ENCODE measurements at places on chromosomes 16 and 17.

- no peak overlapping the region for H3K27ac ChIP-seq
- no peak for DNase-seq
- no peaks in the 10 kb centered on the region for H3K27me3 ChIP-seq
- H3K36me3 ChIP-seq = peaks cover 8% of the 10 kb centered on the region
Observed at GRCh38 chr16:75541236-75541635, 5.3 kb upstream of the CHST5 start.

GRCh38 chr16:79909571-79909970 is 309.0 kb upstream of the MAF start:
- H3K4me1 ChIP-seq = peaks cover 7% of the 10 kb centered on the region
- H3K27me3 ChIP-seq = no peaks in the 10 kb centered on the region
- H3K36me3 ChIP-seq = no peaks in the 10 kb centered on the region
- no peak overlapping the region for H3K4me3 ChIP-seq
- H3K27ac ChIP-seq = no peak overlapping the region

DNA sequence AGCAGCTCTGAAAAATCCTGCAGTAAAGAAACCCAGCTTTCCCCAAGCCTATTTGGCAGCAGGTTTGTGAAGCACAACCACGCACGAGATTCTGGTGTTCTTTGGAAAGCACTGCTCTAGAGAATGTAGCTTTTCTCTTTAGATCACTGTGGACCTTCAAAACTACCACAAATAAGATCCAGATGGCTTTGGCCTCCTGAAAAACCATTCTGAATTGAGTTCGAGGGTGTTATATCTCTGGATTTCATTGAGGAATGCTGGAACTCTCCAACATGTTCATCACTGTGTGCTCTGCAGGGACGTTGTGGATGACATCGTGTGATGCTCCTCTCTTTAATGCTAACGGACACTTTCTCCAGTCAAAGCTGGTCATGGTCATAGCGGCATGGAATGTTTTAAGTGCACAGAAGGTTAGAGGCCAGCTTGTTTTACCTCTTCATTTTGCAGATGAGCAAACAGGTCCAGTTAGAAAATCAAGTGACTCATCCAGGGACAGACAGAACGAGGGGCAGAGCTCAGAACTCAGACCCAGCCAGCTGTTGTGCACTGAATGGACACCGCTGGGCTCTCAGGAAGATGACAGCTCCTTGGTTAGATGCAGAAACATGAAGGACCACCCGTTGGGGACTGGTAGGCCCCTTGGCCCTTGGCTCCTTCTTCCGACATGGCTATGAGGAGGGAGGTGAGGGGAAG is 37.2 kb downstream of the CCDC42 start:
- H3K27me3 ChIP-seq = no peaks in the 10 kb centered on the region
- no peaks in the 10 kb centered on the region for H3K36me3 ChIP-seq
- H3K4me1 ChIP-seq = no peaks in the 10 kb centered on the region
- no peak overlapping the region for H3K4me3 ChIP-seq
- H3K27ac ChIP-seq = no peak overlapping the region

- H3K36me3 ChIP-seq = peaks cover 4% of the 10 kb centered on the region
- no peak overlapping the region for H3K4me3 ChIP-seq
- no peak overlapping the region for H3K27ac ChIP-seq
Observed at GRCh38 chr17:47077576-47077975, 98.5 kb upstream of the RPRML start.

GRCh38 chr16:65069065-65069464 is 52.8 kb downstream of the CDH11 start:
- no peak for DNase-seq
- no peaks in the 10 kb centered on the region for H3K27me3 ChIP-seq
- H3K36me3 ChIP-seq = no peaks in the 10 kb centered on the region
- H3K4me3 ChIP-seq = no peak overlapping the region
- H3K4me1 ChIP-seq = peaks cover 11% of the 10 kb centered on the region

GRCh38 chr16:65409510-65409909 is 287.6 kb upstream of the CDH11 start:
- H3K27me3 ChIP-seq = no peaks in the 10 kb centered on the region
- DNase-seq = no peak
- H3K4me1 ChIP-seq = no peaks in the 10 kb centered on the region
- H3K36me3 ChIP-seq = no peaks in the 10 kb centered on the region
- no peak overlapping the region for H3K27ac ChIP-seq
- H3K4me3 ChIP-seq = no peak overlapping the region

GRCh38 chr16:73383195-73383987 is 335.5 kb upstream of the ZFHX3 start:
- H3K27ac ChIP-seq = no peak overlapping the region
- peaks cover 7% of the 10 kb centered on the region for H3K27me3 ChIP-seq
- H3K4me3 ChIP-seq = no peak overlapping the region

DNA sequence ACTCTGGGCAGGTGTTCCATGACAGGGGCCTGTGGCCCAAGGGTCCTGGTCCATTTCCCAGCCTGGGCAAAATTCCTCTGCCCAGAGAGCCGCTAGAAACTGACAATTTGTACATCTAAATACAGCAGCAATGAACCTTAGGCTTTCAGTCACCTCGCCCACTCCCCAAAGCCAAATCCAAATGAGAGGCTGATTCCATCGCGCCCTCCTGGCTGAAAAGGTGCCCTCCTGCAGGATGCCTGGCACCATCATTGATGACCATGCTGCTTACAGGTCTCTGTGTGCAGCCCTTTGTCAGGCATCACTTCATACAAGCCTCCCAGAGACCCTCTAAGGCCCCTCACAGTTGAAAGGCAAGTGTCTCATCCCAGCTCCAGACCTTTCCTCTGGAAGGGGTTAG is 114.7 kb downstream of the C16orf78 start:
- H3K27ac ChIP-seq = no peak overlapping the region
- no peak overlapping the region for H3K4me3 ChIP-seq
- H3K36me3 ChIP-seq = no peaks in the 10 kb centered on the region
- no peak for DNase-seq
- no peaks in the 10 kb centered on the region for H3K27me3 ChIP-seq

GRCh38 chr17:352421-353212 is at the start of gene RPH3AL:
RPH3AL (minus strand) TSS chr17:352807; CDS start chr17:327543, 25,264 bp downstream.
- no peaks in the 10 kb centered on the region for H3K27me3 ChIP-seq
- peak within 1 kb of the TSS; percentile 0 for H3K4me3 ChIP-seq
- H3K36me3 ChIP-seq = no peaks in the 10 kb centered on the region
- H3K4me1 ChIP-seq = peaks cover 65% of the 10 kb centered on the region
- no peak for DNase-seq

DNA sequence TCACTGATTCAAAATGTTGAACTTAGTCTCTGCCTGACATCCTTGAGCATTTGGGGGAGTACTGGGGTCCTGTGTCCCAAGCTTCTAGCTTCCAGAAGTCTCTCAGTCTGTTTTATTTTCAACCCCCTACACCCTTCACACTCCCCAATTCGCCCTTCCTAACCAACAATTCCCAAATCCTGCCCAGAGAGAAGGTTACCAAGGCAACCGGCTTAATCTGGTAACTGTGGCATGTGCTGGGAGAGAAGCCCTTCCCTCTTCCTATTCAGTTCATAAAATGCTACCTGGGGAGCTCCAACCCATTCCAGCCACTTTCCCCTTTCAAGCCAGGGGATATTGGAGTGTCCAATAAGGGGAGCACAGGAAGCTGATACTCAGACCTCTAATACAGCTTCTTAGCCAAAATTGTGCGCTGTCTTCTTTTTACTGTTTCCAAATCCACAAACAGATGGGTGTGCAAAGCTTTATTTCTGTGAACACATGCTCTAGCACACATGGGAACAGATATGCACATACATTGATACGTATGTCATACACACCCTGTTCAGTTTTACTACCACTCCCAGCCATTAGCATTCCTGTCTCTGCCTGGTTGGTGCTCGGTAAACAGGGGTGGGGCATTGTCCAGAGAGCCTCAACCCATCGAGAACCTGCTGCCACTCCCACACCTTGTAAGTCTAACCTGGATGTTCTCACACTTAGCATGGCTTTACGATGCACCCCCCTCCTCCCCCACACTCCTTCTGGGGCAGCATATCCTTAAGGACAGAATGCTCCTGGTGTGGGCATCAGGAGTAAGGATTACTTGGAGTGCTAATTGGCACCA is 1.1 kb upstream of the RAPGEFL1 start:
- H3K27ac ChIP-seq = peak overlapping the region; percentile 88
- H3K4me1 ChIP-seq = peaks cover 35% of the 10 kb centered on the region
- no peak overlapping the region for H3K4me3 ChIP-seq
- no peak for DNase-seq
- H3K36me3 ChIP-seq = peaks cover 26% of the 10 kb centered on the region
- H3K27me3 ChIP-seq = no peaks in the 10 kb centered on the region

DNA sequence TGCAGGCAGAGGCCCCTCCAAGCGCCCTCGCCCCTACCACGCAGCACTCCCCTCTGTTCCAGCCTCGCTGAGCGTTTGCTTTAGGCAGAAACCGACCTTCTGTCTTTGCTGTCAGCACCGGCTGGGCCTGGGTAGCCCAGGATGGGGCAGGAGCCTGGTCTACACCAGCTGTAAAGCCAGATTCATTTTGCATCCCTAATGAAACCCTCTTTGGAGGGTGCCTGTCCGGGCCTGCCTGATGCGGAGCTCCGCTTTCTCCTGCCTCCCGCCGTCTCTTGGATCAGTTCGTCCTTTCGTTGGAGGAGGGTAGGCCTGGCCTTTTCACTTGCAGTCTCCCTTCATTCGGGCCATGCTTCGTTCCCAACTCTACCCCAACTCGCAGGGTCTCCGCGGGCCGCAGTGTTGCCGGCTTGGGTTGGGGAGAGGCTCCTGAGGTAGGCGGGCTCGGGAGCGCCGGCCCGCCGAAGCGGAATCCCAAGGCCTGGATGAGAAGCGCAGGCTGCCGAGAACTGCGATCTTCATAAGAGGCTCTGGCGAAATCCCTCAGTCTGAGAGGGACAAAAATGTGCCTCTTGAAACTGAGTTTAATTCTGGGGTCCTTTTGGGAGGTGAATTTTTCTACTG is 4.8 kb upstream of the HOXB8 start:
- no peaks in the 10 kb centered on the region for H3K36me3 ChIP-seq

- no peak for DNase-seq
- H3K4me1 ChIP-seq = peaks cover 21% of the 10 kb centered on the region
- H3K4me3 ChIP-seq = no peak overlapping the region
- H3K27ac ChIP-seq = no peak overlapping the region
- no peaks in the 10 kb centered on the region for H3K36me3 ChIP-seq
Observed at GRCh38 chr16:73793260-73793659, 503.4 kb upstream of the PSMD7 start.

DNA sequence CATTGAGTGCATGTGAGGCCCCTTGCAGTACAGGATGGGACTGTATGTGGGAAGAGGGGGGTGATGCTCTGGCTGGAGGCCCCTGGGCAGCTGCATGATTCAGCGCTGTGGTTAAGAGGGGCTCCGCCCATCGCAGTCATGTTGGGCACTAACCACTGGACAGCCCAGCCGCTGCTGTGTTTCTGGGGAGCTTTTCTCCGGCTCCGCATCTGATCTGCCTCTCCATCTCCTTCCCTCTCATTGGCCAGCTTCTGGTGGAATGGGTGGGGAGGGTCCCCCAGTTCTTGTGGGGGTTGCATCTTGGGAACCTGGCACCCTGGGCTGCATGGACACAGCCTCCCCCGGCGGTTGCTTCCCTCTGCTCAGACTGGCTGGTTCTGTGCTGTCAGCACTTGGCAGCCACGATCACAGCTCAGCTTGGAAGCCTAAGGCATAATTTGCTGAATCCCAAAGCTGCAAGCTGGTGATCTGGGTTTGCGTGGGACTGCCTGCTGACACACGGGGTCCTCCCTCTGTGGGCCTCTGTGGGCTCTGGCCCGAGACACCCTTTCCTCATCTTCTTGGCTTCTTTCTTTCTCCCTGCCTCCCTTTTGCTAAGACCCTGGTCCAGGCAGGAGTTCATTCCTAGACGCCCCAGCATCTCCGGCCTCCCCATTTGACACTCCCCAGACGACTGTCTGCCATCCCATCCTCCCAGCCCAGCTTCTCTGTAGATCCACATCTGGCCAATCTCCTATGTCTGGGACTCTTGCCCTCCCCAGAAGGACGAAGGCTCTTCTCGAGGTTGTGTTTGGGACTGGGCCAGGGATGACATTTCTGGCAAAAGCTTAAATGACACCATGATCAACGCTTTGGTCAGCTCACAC is 168.3 kb downstream of the SEC14L1 start:
- H3K4me3 ChIP-seq = no peak overlapping the region
- no peaks in the 10 kb centered on the region for H3K27me3 ChIP-seq
- H3K27ac ChIP-seq = peak overlapping the region; percentile 56
- no peak for DNase-seq
- H3K36me3 ChIP-seq = no peaks in the 10 kb centered on the region
- H3K4me1 ChIP-seq = peaks cover 70% of the 10 kb centered on the region

- no peaks in the 10 kb centered on the region for H3K4me1 ChIP-seq
- peaks cover 72% of the 10 kb centered on the region for H3K36me3 ChIP-seq
- H3K4me3 ChIP-seq = no peak overlapping the region
Observed at GRCh38 chr16:57653936-57654335, 14.2 kb upstream of the ADGRG3 start.

DNA sequence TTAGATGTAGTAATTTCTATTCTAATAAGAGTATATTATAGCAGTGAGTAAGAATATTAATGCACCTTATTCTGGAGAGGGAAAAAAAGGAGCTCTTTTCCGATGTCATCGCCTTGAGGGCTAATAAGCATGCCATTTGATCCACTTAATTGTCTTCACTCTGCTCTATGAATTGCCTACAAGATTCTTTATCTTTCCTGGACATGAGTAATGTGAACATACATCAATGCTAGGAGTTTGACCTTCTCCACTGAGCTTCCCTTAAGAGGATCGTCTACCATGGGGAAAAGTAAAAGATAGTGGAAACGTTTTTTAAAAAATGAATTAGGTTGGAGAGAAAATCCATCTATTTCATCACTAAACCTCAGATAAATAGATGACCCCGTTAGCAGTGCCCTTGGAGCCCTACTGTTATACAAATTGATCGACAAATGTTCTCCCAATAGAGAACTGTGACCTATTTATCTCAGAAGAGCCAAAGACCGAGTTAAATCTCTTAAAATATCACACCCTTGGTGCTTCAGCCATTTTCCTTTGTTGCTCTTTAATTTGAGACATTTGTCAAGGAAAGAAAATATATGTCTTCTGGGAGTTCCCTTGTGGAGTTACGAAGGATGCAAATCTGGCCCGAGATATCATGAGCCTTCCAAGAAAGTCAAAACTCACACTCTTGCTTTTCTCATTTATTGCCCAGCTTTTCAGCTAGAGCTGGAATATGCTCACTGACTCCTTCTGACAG is 898.5 kb downstream of the KCNJ2 start:
- H3K36me3 ChIP-seq = no peaks in the 10 kb centered on the region
- no peak for DNase-seq
- H3K27ac ChIP-seq = no peak overlapping the region
- H3K4me1 ChIP-seq = no peaks in the 10 kb centered on the region
- no peak overlapping the region for H3K4me3 ChIP-seq

DNA sequence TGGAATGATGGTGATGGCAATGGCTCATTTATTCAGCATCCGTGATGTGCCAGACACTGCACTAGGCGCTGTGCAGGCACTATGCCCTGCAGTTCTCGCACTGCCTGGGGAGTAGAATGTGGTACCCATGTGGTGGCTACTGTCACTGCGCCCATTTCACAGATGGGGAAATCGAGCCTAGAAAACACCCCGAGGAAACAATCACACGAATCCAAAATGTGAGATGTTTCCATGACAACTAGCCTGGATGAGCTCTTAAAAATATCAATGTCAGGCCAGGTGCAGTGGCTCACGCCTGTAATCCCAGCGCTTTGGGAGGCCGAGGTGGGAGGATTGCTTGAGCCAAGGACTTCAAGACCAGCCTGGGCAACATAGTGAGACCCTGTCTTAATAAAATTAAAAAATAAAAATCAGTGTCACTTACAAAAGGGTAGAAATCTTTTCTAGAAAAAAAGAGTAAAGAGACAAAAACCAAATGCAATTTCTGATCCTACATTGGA is 57.9 kb upstream of the TNRC6A start:
- no peak overlapping the region for H3K4me3 ChIP-seq
- H3K36me3 ChIP-seq = no peaks in the 10 kb centered on the region
- no peak overlapping the region for H3K27ac ChIP-seq
- peaks cover 30% of the 10 kb centered on the region for H3K4me1 ChIP-seq

- DNase-seq = no peak
- H3K4me3 ChIP-seq = no peak overlapping the region
- H3K27ac ChIP-seq = no peak overlapping the region
- H3K36me3 ChIP-seq = no peaks in the 10 kb centered on the region
- H3K27me3 ChIP-seq = no peaks in the 10 kb centered on the region
Observed at GRCh38 chr17:19501219-19501618, 32.4 kb upstream of the SLC47A1 start.
